EH (cell line): ENCODE measurements at places on chromosomes 2 and 18.

DNA sequence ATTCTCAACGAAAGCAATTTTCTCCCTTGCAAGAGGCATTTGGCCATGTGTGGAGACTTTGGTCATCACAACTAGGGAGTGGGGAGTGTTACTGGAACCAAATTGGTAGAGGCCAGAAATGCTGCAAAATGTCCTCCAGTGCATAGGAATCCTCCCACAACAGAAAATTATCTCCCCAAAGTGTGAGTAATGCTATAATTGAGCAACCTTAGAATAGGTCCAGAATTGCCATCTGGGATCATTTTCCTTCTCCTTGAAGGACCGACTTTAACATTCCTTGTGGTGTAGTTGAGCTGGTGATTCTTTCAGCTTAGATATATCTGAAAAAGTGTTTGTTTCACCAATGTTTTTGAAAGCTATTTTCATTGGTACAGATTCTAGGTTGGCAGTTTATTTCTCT, 111.2 kb upstream of the SMIM21 start:
- peak; percentile 81 for DNase-seq

- no peak for DNase-seq
Observed at GRCh38 chr2:215356334-215356947, 44.6 kb downstream of the ATIC start.

GRCh38 chr2:119786295-119786694, 26.6 kb downstream of the PTPN4 start:
- no peak for DNase-seq

DNA sequence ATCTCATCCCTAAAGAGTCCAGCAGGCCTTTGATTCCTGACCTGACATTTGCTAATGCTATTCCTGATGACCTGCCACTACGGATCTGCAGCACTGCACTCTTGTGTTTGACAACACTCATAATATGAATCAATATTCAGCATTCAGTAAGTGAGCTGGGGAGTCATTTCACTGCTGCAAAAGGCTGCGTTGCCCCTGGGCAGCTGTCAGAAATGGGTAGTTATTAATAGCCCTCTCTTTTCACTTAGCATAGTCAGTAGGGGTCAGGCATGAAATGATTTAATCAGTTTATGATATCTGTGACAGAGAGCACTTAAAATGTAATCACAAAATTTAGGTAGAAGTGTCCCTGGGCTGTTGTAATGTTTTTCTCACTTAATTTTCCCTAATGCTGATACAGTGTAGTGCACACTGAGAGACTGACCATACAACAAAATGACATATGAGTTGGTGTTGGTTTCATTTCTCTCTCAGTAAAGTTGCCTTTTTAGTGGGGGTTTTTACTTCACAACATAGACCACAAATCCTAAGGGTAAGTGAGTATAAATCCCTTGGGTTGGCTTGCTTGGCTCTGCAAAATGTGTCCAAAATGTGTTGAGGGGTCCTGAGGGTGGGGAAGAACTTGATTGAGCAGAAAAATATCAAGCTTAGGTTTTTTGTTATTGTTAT, 184.8 kb downstream of the CAMKMT start:
- no peak for DNase-seq
